ENCODE measurements at places on chromosomes 12 and 14. TPM values are rescaled to one million over a fixed set of nuclear protein-coding genes. Genes with fewer than 3 reads are reported as not detected.
A peak's percentile ranks its signal among the peaks of the same experiment; 100 is the strongest.

DNA sequence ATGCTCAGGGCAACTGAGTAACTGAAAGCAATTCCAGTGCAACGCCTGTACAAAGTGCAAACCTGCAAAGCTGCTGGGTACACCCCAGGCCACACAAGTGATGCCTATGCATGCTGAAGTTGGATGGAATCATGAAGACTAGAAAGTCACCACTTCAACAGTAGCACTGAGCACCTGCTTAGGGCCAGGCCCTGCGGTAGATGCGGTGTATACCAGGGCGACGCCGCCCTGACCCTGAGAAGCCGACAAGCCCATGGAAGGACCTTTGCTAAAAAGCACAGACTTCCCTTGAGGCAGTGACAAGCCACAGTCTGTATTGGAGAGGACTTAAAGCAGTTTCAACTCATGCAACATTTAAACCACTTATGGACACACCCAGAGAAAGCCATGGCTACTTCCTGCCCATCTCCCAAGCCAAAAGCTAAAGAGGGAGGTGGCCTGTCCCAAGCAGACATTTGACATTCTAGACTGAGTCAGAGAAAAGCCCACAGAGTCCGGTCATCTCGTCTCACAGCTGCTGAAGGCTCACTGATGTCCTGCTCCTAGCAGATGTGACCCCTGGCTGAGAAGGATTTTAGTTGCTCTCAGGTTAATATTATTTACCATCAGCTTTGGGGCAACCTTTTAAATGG is 843.9 kb upstream of the TMEM132C start:
- no peak overlapping the region for H3K4me3 ChIP-seq
- peaks cover 3% of the 10 kb centered on the region for H3K27me3 ChIP-seq
- H3K4me1 ChIP-seq = no peaks in the 10 kb centered on the region
- no peak for DNase-seq

DNA sequence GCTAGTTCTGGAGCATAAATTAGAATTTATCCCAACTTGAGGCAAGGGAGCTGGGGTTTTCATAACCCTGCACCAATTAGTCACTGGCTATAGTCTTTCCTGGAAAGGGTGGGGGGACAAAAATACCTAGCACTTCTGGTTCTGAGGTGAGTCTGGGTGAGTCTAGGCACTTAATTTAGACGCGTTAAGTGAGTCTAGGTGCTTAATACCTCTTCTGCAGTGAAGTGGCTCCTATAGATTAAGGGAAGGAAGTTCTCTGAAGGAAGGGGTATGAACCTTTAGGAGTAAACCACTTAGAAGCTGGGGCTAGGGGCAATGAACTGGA is 251.7 kb downstream of the EFCAB11 start:
- no peaks in the 10 kb centered on the region for H3K27me3 ChIP-seq
- H3K4me3 ChIP-seq = no peak overlapping the region
- H3K36me3 ChIP-seq = peaks cover 1% of the 10 kb centered on the region
- DNase-seq = no peak
- H3K4me1 ChIP-seq = peaks cover 30% of the 10 kb centered on the region

DNA sequence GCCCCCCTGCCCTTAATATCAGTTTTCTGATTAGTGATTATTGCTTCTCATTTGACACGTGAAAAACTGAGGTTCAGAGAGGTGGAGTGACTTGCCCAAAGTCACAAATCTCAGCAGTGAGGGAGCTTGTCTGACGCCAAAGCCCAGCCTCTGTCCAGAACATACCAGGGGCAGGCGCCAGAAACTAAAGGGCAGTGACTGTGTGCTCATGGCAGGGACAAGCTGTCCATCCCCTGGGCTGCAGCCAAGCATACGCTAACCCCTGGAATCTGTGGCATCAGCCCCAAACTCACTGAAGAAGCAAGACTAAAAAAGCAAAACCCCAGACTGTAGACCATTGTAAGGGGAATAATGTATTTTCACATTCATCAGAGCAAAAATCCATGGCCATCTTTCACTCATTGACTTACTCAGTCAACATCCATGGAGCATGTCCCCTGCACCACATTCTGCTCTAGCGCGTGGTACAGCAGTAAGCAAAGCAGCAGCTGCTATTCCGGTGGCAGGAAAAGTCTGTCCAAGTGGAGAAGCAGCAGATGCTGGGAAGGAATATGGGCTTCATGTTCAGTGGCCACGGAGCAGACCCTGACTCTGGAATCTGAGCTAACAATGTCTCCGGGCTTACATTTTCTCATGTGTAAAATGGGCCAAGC is 1.5 kb upstream of the SERPINA4 start:
- peaks cover 30% of the 10 kb centered on the region for H3K27me3 ChIP-seq
- H3K4me1 ChIP-seq = no peaks in the 10 kb centered on the region
- DNase-seq = no peak
- H3K4me3 ChIP-seq = no peak overlapping the region

DNA sequence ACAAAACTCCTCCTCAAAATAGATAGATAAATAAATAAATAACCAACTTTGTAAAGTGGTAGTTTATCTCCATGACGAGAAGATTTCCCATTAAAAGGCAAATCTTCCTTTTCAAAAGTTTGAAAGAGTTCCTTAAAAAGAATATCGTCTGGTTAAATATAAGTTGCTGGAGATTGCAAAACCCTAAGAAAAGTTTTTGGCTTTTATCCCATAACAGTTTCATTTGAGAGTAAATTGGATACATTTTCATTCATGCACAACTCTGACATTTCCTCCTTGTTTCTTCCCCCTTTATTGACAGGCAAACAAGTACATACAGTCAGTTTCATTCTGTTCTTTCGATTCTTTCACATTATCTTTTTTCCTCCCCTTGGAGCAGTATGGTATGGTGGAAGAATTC is 45.4 kb upstream of the BTG1 start:
- DNase-seq = no peak
- H3K36me3 ChIP-seq = no peaks in the 10 kb centered on the region
- no peak overlapping the region for H3K27ac ChIP-seq

- H3K36me3 ChIP-seq = peaks cover 15% of the 10 kb centered on the region
- H3K27me3 ChIP-seq = no peaks in the 10 kb centered on the region
- H3K4me3 ChIP-seq = no peak overlapping the region
- H3K4me1 ChIP-seq = no peaks in the 10 kb centered on the region
- DNase-seq = no peak
These were observed 26.5 kb downstream of the WDHD1 start for GRCh38 chr14:55000381-55000780.

DNA sequence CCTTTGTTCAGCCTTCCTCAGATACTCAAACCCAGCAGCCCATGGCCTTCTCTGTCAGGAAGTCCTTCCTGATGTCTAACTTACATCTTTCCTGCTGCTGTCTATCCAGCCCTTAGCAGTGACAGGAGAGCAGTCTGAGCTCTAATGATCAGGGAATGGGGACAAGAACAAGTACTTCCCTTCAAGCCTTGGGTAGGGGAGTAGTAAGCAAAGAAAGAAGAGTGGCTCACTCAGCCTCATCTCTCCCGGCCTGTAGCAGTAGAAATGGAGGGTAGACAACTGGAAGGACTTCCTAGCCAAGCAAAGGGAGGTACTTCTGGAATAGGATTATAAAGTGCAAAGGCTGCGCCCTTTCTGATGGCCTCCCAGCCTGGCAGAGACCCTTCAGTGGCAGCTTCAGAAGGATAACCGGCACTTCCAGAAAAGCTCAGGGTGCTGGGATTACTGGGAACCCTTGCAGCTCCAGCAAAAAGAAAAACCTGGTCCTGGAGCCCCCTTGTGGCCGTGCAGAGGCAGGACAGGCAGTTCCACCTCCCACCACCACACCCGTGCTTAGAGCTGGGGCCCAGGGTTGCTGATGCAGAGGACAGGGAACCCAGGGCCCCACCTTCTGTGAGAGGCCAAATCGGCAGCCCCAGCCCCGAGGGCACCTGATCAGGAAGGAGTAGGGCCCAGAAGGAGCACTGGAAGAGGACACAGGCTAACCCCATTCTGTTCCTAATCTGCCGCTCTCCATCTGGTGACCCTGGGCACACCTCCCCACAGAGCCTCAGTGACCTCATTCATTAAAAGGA is 12.4 kb upstream of the SMUG1 start:
- no peak overlapping the region for H3K27ac ChIP-seq
- peaks cover 4% of the 10 kb centered on the region for H3K27me3 ChIP-seq
- no peaks in the 10 kb centered on the region for H3K36me3 ChIP-seq
- H3K4me3 ChIP-seq = no peak overlapping the region
- peak; percentile 55 for DNase-seq

- H3K36me3 ChIP-seq = no peaks in the 10 kb centered on the region
- H3K4me3 ChIP-seq = peak overlapping the region; percentile 90
- peaks cover 45% of the 10 kb centered on the region for H3K27me3 ChIP-seq
- DNase-seq = peak; percentile 63
- peaks cover 11% of the 10 kb centered on the region for H3K4me1 ChIP-seq
These were observed 918.0 kb downstream of the AACS start for GRCh38 chr12:125983094-125983783.

DNA sequence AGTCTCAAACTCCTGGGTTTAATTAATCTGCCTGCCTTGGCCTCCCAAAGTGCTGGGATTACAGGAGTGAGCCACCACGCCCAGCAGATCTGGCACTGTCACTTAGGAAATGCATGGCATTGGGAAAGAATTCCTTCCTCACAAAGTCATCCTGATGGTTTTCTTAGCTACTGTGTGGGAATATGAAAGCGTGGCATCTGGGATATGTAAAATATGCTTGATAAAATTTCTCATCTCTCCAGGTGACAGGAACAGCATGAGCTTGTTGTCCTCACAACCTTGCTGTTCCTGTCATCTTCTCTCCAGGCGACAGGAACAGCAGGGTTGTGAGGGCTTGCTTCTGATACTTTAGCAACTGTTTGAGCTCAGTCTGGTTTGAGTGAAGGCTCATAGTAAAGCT is 16.1 kb upstream of the AICDA start:
- no peak for DNase-seq
- H3K4me3 ChIP-seq = no peak overlapping the region
- H3K27ac ChIP-seq = no peak overlapping the region
- no peaks in the 10 kb centered on the region for H3K27me3 ChIP-seq
- no peaks in the 10 kb centered on the region for H3K36me3 ChIP-seq

GRCh38 chr14:106619606-106620005 is 1093.2 kb downstream of the TMEM121 start:
- H3K27me3 ChIP-seq = no peaks in the 10 kb centered on the region
- DNase-seq = no peak
- no peaks in the 10 kb centered on the region for H3K4me1 ChIP-seq
- H3K4me3 ChIP-seq = no peak overlapping the region
- peaks cover 3% of the 10 kb centered on the region for H3K36me3 ChIP-seq

GRCh38 chr14:50319293-50319692 is 7.2 kb downstream of the DMAC2L start:
- H3K27me3 ChIP-seq = no peaks in the 10 kb centered on the region
- H3K4me1 ChIP-seq = no peaks in the 10 kb centered on the region
- no peak for DNase-seq
- H3K4me3 ChIP-seq = no peak overlapping the region
- no peak overlapping the region for H3K27ac ChIP-seq
- H3K36me3 ChIP-seq = peaks cover 19% of the 10 kb centered on the region

- no peaks in the 10 kb centered on the region for H3K36me3 ChIP-seq
- H3K27me3 ChIP-seq = no peaks in the 10 kb centered on the region
- no peak overlapping the region for H3K27ac ChIP-seq
- no peaks in the 10 kb centered on the region for H3K4me1 ChIP-seq
These were observed 123.0 kb downstream of the PRKD1 start for GRCh38 chr14:29804481-29805266.

GRCh38 chr12:15205341-15206010 is 15.7 kb downstream of the RERG start:
- peaks cover 49% of the 10 kb centered on the region for H3K36me3 ChIP-seq
- no peak for DNase-seq
- H3K27me3 ChIP-seq = no peaks in the 10 kb centered on the region
- no peak overlapping the region for H3K27ac ChIP-seq
- H3K4me1 ChIP-seq = peaks cover 20% of the 10 kb centered on the region
- H3K4me3 ChIP-seq = no peak overlapping the region

GRCh38 chr14:60196291-60196690 is 31.1 kb upstream of the DHRS7 start:
- no peak for DNase-seq
- no peak overlapping the region for H3K27ac ChIP-seq
- no peaks in the 10 kb centered on the region for H3K27me3 ChIP-seq
- H3K36me3 ChIP-seq = no peaks in the 10 kb centered on the region
- H3K4me3 ChIP-seq = no peak overlapping the region
- no peaks in the 10 kb centered on the region for H3K4me1 ChIP-seq

DNA sequence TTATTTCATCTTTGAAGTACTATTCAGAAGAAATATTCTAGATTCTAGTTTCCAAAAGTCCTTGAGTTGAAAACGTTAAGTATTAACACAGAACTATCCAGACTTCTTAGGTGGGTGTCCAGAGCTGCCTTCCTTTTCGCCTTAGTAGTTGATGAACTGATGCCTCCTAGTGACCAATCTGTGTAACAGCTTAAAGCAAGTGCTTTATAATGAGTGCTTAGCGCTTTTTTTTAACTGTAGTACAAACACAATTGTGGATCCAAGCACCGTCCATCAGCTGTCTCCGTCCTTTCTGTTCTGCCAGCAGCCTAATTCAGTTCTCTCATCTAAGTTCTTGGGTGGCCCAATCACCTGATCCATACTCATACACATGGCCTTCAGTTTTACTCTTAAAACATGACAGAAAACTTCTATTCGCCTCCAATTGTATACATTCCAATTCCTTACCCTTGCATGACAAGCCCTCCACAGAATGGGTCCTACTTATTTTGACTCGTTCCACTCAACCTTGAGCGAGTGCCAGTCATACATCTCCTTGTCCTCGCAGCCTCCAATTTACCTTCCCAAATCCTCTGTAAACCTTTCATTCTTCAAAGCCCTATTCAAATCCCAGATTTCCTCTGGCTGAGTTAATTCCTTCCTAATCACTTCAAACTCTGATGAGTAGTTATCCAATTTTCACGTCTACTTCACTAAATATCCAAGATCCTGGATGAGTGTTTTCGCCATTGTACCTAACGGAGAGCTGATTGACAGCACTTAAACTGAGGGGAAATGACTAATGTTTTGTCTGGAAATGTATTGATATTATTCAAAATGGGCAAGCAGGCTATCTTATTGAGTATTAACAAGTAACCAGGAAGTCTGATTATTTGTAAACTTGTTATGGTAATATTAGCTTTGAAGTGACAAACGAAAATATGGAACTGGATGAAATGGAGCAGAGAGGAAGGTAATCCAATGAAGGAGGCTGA is 5.8 kb upstream of the PHLDA1 start:
- H3K4me3 ChIP-seq = no peak overlapping the region
- no peaks in the 10 kb centered on the region for H3K36me3 ChIP-seq
- no peak for DNase-seq
- H3K27ac ChIP-seq = no peak overlapping the region

GRCh38 chr12:40106655-40107054 is 774 bp upstream of the SLC2A13 start:
- peak overlapping the region; percentile 74 for H3K4me3 ChIP-seq
- peak overlapping the region; percentile 22 for H3K27ac ChIP-seq
- H3K27me3 ChIP-seq = peaks cover 24% of the 10 kb centered on the region
- DNase-seq = no peak

DNA sequence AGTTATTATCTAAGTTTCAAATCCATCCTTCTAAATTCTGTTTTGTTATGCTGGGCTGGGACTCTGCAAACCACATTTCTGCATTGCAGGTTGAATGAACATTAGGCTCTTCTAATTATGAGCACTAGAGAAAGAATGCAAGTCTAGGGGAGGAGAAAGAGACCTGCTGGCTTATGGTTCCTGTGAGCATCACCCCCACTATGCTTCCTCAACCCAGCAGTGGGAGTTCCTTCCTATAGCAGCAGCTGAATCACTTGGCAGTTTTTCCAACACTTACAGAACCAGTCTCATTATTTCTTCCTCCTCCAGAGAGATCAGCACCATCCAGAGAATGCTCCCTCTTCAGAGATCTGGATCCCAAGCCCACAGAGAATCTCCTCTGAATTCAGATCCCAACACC is 297.7 kb upstream of the CLEC14A start:
- no peak overlapping the region for H3K27ac ChIP-seq
- H3K4me3 ChIP-seq = no peak overlapping the region
- peaks cover 3% of the 10 kb centered on the region for H3K4me1 ChIP-seq

Gene SLC2A14
- 4.9 TPM for total RNA-seq

Gene CYP27B1
- 4.0 TPM for total RNA-seq

Gene KRT2
- not detected for total RNA-seq

Gene HOXC12
- not detected for total RNA-seq

Gene RNASE3
- total RNA-seq = not detected

Gene KRT73
- total RNA-seq = not detected
